ENCODE measurements at places on chromosomes 16 and 17.

GRCh38 chr17:9479964-9480363 lies 95.7 kb downstream of the STX8 start:
- DNase-seq, result no peak

DNA sequence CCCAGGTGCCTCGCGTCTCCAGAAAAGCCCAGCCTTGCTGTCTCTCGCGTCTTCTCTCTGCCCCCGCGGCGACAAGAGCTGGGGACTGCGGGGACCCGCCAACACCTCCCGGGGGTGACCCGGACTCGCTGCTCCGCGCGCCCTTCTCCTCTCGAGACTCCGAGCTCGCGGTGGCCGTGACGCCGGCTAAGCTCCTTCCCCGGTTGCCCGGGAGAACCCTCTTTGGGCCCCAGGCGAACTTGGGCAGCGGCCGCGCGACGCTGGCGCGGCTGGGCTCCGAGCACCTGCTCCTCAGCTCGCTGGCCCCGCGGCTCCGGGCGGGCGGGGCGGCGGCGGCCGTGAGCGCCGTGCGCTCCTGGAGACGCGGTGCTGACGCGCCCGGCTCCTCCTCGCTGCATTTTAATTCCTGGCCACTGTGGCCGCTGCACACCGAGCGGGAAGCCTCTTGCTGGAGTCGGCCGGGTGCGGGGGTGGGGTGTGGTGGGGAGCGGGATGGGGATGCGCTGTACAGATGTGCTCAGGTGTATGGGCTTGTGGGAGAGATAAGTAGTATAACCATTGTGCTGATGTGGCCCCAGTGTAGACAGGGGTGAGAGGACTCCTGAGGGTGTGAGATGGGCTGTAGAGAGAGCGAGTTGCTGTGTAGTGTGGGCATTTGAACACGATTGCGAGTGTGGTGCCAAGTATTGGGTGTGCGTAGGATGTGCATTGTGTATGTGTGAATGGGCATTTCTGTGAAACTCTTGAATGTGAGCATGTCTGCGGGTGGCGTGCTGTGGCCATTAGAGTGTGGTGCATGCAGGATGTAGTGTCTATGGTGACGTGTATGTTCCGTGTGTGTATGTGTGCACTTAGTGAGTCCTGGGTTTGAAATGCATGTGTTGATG lies at the start of gene ASIC2:
TSS of gene ASIC2 (minus strand) at position 315 of the 887 bp plus-strand sequence.
- no peak for DNase-seq

DNA sequence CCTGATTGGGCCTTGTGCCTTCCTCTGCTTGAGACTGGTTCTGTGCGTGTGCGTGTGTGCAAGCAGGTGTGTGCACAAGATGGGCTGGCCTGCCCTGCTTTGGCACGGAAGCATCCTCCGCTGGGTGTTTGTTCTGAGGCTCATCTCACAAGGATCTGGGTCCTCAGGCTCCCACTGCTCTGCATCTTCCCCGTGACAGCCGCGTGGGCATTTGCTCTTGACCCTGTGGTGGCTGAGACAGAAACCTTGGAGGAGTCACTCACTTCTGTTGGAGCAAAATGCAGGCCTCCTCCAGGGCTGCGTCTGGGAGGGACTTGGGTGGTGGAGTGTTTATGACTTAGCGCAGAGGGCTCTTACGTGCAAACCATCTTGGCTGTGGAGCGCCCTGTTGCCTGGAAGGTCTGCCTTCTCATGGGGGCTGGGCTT lies 119.2 kb downstream of the RPTOR start:
- no peak for DNase-seq

GRCh38 chr16:22222006-22222405 lies 15.9 kb downstream of the EEF2K start:
- no peak for DNase-seq

- DNase-seq, result no peak
Measured at GRCh38 chr17:59762049-59762823, 54.8 kb downstream of the VMP1 start.

GRCh38 chr16:82655072-82655714 lies 28.4 kb downstream of the CDH13 start:
- no peak for DNase-seq

DNA sequence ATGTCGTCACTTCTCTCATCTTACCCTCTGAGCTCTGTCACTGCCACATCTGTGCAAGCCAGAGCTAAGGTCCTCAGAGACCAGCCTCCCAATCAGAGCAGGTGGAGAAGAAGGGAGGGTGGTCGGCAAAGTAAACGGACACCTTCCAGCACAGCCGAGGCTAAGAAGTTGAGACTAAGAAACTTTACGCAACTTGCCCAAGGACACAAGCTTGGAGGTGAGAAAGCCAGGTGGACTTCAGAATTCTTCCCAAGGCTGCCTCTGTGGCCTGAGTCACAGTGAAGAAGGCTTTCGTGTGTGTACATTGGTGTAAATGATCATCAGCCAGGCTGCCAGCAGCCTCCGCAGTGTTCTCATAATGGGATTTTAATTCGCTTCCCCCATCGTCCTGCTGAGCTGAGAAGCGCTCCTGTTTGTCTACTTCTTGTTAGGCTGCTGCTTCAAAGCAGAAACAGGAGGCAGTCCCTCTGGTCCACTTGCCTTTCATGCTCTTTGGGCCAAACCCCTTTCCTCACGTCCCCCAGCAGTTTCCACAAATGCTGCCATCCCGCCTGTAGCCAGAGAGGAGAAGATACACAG lies 125.0 kb upstream of the RPL38 start:
- no peak for DNase-seq

GRCh38 chr17:79855331-79856124 lies 16.3 kb upstream of the CBX4 start:
- DNase-seq, result no peak

- DNase-seq, result no peak
Measured at GRCh38 chr17:82302991-82303943, 14.1 kb downstream of the CD7 start.

DNA sequence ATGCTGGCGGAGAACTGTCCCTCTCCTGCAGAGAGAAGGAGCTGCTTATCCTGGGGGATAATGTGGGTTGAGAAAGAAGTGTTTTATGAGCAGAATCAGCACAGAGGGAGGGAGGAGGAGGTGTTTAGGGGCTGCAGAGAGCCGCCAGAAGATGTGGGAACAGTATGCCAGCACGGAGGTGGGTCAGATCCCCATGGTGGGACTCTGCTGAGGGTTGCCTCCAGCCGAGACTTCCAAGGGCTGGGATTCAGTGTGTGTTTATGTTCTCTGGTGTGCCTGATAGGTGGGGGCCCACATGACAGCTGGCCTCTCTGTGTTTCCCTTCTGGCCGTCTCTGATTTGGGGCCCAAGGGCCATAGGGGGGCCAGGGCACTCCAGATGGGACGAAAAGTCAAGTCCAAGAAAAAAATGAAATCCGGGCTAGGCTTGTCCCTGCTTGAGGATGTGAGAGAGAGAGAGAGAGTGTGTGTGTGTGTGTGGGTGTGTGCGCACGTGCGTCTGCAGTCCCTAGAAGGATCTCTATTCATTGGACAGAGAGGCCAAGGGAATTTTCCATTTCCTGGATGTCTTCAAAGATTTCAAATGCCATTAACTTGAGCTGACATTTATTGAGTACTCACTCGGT lies 21.6 kb downstream of the PRKCB start:
- DNase-seq, result no peak

GRCh38 chr16:82078125-82078524 lies 43.1 kb downstream of the HSD17B2 start:
- DNase-seq, result no peak

DNA sequence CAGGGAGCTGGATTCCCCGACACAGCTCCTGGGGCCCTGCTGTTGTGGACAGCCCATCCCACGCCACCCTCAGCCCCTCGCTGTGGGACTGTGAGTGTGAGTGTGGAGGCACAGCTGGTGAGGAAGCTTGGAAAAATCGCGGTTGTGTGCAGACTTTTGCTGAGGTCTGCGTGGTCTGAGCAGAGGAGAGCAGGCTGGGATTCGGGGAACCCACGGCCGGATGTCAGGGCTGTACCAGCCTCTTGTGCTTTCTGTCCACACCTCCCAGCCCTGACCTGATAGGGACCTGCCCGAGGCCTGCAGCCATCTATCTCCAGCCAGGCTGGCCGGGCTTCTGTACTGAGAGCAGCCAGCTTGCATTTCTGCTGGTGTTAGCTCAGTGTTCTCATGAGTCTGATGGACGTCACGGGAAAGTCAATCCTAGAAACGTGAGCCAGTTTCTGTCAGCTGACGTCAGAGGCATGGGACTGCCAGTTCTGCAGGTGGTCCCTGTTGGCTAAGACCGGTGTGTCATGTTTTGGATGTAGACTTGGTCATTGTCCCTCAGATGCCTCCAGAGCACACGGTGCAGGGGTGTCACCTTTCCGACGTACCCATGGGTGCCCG lies 72.8 kb upstream of the ZNF750 start:
- DNase-seq, result no peak

DNA sequence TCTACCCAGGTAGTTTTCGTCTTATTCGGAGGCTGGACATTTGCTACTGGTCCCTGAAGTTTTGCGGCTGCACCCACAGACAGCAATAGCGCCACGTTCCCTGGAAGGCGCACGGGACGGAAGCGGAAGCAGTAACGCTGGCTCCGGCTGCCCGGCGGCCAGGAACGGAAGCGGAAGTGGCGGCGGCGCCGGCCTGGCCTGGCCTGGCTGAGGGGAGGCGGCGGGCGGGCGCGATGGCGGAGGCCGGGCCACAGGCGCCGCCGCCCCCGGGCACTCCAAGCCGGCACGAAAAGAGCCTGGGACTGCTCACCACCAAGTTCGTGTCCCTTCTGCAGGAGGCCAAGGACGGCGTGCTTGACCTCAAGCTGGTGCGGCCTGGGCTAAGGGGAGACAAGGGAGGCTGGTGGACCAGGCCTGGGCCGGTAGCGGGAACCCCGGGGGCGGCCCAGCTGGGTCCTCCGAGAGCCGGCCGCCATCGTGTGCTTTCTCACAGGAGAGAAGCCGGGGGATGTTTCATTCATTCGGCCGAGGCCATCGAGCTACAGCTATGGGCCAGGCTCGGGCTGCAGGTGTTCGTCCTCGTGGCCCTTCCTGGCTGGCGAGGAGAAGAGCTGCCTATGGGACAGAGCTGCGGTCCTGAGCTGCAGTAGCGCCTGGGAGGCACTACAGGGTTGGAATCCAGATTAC lies at the start of gene E2F4:
TSS of gene E2F4 (plus strand) at position 161 of the 687 bp plus-strand sequence. CDS start at position 234, 73 bp downstream.
- DNase-seq, result peak; percentile 49

Measured in ascending aorta (tissue), 2 donors.